ENCODE measurements at places on chromosomes 2 and 18. TPM values are rescaled to one million over a fixed set of nuclear protein-coding genes. Genes with fewer than 3 reads are reported as not detected.

- no peak overlapping the region for H3K4me3 ChIP-seq
- H3K4me1 ChIP-seq = no peaks in the 10 kb centered on the region
- no peaks in the 10 kb centered on the region for H3K36me3 ChIP-seq
- DNase-seq = no peak
- H3K27ac ChIP-seq = no peak overlapping the region
Measured at GRCh38 chr2:129191530-129191929, 787.9 kb upstream of the RAB6C start.

- no peaks in the 10 kb centered on the region for H3K36me3 ChIP-seq
- H3K27me3 ChIP-seq = no peaks in the 10 kb centered on the region
- H3K27ac ChIP-seq = no peak overlapping the region
- H3K4me1 ChIP-seq = peaks cover 26% of the 10 kb centered on the region
Measured at GRCh38 chr2:65292461-65293011, 64.9 kb downstream of the ACTR2 start.

The TSPYL6 gene
- total RNA-seq = 0.20 TPM

DNA sequence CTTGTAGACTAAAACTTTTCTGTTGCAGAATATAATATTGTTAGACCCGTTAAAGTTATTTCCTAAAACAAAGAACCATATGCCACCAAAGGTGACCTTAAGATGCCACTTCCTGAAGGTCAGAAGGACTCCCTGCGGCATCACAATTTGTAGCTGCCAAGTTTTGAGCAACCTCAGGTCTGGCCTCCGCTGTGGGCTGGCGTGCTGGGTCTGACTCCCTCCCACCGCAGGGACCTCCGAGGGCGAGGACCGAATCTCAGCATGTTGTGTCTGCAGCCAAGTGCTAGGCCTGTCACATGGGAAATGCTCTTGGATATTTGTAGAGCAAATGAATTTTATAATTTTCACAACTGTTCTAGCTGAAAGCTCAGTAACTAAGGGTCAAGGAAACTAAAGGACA, 285.9 kb downstream of the NDUFA10 start:
- no peak overlapping the region for H3K27ac ChIP-seq
- peaks cover 44% of the 10 kb centered on the region for H3K27me3 ChIP-seq
- no peak overlapping the region for H3K4me3 ChIP-seq
- H3K36me3 ChIP-seq = no peaks in the 10 kb centered on the region
- no peak for DNase-seq

DNA sequence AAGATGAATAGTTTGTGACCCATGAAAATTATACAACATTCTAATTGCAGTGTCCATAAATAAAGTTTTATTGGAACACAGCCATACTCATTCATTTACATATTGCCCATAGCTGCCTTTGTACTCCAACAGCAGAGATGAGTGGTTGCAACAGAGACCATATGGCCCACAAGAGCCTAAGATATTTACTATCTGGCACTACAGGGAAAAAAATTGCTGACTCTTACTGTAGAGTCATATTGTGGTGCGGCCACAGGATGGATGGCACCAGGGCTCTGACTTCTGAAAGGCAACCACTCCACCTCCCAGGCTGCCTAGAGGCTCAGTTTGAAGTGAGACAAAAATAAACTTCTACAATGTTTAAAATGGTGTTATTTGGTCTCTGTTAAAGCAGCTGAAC, 404.0 kb upstream of the ATP5MC3 start:
- no peak overlapping the region for H3K4me3 ChIP-seq
- H3K27ac ChIP-seq = no peak overlapping the region
- DNase-seq = no peak
- H3K4me1 ChIP-seq = no peaks in the 10 kb centered on the region
- H3K36me3 ChIP-seq = no peaks in the 10 kb centered on the region
- no peaks in the 10 kb centered on the region for H3K27me3 ChIP-seq
